ENCODE measurements at places on chromosomes 2 and 18.

GRCh38 chr18:60019463-60019840 lies 119.7 kb downstream of the PMAIP1 start:
- no peak for DNase-seq

DNA sequence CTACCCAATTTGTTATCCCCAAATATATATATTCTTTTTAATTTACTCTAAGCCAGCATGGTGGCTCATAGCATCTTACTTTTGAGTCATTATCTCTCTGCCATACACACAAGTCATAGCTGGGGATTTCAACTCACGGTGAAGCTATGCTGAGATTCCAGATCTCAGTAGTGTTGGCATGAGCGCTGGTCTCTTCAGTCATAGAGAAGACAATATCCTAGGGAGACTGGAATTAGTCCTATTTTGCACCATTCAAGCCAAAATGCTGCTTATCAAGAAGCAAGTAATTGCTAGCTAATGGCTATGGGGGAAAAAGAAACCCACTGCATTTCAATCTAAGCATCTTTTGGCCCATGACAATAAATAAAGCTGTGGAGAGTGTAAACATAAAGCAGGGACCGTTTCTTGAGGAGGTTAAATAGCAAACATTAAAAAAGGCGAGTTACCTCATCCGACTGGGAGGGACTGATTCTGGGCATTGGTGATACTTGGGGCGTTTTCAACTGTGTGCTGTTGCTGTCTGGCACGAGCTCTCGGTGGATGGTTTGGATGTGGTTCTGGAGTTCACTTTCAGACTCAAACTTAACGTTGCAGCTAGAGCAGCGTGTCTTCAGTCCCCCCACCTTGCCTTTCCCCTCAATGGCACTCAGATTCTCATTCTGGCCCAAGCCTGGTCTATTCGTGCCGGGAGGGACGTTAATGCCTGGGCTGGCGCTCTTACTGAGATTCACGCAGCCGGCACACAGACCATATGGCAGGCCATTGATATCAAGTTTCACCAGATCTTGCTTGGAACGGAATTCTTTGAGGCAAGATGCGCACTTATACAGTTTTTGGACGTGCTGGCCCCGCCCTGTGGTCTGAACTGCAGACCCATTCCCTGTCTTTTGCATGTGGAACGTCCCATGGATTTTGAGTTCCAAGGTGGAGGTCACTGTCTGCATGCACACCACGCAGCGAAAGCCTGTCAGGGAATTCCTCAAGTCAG lies 127.8 kb downstream of the ZNF521 start:
- no peak for DNase-seq

GRCh38 chr2:1746174-1747064 lies 2.1 kb upstream of the PXDN start:
- no peak for DNase-seq

- no peak for DNase-seq
Measured at GRCh38 chr2:1715184-1716013, 28.9 kb downstream of the PXDN start.

GRCh38 chr2:110747522-110748488 lies 15.4 kb downstream of the ACOXL start:
- DNase-seq: no peak

GRCh38 chr2:113116100-113116958 lies 11.1 kb upstream of the IL1RN start:
- DNase-seq: no peak

GRCh38 chr2:74887960-74888700 lies 54.2 kb downstream of the HK2 start:
- DNase-seq: no peak

- no peak for DNase-seq
Measured at GRCh38 chr2:63047321-63048279, 3.0 kb upstream of the OTX1 start.

Measured in GM18507 (cell line).